ENCODE measurements at places on chromosomes 16 and 17. TPM values are rescaled to one million over a fixed set of nuclear protein-coding genes. Genes with fewer than 3 reads are reported as not detected.

- DNase-seq = no peak
These were observed 96.4 kb upstream of the SHISA6 start for GRCh38 chr17:11144358-11145233.

DNA sequence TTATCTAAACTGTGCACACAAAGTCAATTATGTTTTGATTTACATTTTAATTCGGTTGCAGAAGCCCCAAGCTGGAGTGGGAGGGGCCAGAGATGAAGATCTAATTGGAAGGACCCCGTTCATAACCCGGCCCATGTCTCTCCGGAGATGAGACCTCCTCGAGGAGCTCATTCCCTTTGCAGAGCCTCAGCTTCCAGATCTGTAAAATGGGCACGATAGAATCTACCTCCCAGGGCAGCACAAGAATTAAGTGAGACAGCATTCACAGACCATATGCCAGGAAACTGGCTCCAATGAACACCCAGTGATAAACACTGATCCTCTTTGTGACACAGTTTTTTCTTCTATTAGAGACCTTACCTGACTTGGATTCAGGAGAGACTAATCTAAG is 446.5 kb upstream of the CDH5 start:
- DNase-seq = no peak

DNA sequence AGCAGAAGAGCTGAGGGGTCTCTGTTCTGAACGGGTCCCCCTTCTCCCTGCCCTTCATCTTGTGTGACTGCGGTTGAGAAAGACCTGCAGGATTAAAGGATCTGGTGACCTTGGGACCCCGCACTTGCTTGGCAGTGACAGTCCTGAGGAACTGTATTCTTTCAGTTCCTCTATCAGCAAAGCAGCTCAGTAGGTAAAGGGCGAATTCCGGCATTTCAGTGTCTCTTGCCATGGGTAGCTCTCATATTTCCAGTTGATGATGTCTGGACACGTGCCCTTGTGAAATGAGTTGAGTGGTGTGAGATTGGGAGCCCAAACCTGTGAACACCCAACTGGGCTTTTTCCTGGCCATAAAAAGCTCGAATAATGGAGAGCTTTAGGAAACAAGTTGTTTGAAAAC is 135.7 kb downstream of the PRKCA start:
- DNase-seq = no peak

DNA sequence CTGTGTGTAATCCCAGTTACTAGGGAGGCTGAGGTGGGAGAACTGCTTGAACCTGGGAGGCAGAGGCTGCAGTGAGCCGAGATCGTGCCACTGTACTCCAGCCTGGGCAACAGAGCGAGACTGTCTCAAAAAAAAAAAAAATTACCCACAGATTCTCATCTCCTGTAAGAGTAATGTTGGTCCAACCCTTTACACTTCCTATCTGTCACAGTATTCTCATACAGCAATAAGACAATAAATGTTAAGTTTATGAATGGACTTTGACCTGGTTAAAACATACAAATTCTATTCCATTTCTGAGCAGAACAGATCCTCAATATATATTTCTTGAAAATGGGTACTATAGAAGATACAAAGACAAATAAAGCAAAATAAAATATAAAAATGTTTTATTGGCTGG is 30.4 kb upstream of the TAOK1 start:
- no peak for DNase-seq

KRT31 gene
- polyA plus RNA-seq = not detected

GRCh38 chr16:68272507-68273209 is 8.3 kb downstream of the SLC7A6 start:
- no peak for DNase-seq

GRCh38 chr17:78767806-78768205 is 14.3 kb downstream of the CYTH1 start:
- DNase-seq = no peak
